Fibroblast of pulmonary artery (primary cell): ENCODE measurements at places on chromosomes 12 and 14.
A peak's percentile ranks its signal among the peaks of the same experiment; 100 is the strongest.

DNA sequence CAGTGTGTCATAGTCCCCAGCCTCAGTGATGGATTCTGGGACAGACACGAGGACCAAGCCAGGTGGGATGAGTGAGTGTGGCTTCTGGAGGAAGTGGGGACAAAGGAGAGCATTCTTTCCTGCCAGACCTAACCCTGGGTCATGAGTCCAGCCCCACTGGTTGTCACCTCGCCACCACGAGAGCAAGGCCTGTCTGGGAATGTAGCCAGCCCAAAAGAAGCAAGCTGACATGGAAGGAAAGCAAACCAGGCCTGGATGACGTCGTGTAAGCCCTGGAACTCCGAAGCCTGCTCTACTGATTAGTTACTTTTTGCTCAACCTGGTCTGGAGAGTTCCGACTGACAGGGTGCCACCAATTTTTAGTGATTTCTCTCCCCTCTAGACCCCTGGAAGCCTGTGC lies 105.9 kb downstream of the SINHCAF start:
- DNase-seq: no peak

DNA sequence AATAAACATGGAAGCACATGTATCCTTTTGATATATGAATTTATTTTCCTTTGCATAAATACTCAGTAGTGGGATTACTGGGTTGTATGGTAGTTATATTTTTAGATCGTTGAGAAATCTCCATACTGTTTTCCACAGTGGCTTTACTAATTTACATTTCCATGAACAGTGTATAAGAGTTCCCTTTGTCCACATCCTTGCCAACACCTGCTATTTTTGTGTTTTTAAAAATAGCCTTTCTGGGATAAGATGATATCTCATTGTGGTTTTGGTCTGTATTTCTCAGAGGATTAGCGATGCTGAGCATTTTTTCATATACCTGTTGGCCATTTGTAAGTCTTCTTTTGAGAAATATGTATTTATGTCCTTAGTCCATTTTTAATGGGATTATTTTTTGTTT lies 329.2 kb upstream of the KITLG start:
- no peak for DNase-seq

- DNase-seq: no peak
Measured at GRCh38 chr14:54322701-54323337, 74.0 kb upstream of the CDKN3 start.

DNA sequence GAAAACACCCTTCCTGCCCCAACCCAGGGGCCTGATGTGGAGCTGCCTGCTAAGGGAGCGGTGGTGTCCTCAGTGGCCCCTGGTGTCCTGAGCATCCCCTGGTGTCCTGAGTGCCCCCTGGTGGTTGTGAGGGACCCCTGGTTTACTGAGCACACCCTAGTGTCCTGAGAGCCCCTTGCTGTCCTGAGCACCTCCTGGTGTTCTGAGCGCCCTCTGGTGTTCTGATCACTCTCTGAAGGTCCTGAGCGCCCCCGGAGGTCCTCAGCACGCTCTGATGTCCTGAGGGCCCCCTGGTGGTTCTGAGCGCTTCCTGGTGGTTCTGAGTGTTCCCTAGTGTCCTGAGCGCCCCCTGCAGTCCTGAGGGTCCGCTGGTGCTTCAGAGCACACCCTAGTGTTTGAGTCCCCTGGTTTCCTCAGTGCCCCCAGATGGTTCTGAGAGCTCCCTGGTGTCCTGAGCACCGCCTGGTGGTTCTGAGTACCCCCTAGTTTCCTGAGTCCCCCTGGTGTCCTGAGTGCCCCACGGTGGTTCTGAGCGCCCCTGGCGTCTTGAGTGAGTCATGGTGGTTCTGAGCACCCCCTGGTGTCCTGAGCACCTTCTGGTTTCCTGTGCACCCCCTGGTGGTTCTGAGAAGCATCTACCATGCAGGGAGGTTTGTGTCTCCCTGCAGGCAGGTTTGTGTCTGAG lies 1004.2 kb downstream of the TMEM121 start:
- no peak for DNase-seq

- DNase-seq: no peak
Measured at GRCh38 chr12:51915951-51916350, 8.6 kb downstream of the ACVRL1 start.

- no peak for DNase-seq
Measured at GRCh38 chr12:42758806-42759205, 169.3 kb upstream of the PRICKLE1 start.

DNA sequence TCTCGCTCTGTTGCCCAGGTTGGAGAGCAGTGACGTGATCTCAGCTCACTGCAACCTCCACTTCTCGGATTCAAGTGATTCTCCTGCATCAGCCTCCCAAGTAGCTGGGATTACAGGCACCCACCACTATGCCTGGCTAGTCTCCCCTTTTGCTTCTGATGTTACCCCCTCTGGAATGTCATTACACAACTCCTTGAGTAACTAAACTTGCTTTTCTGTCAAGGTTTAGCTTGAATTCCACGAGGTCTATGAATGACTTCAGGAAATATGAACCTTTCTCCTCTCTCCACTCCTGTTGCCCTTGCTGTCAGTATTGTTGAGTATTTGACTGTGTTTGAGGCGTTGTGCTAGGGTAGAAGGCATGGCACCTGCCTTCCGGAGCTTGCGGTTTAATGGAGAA lies 16.8 kb upstream of the RTRAF start:
- no peak for DNase-seq

- no peak for DNase-seq
Measured at GRCh38 chr14:44317441-44317746, 189.7 kb downstream of the FSCB start.

- peak; percentile 42 for DNase-seq
Measured at GRCh38 chr14:54877015-54877702, 25.5 kb downstream of the GCH1 start.

GRCh38 chr14:103692159-103692558 lies 23.1 kb downstream of the XRCC3 start:
- DNase-seq: no peak

GRCh38 chr14:30872602-30873001 lies 1.8 kb upstream of the COCH start:
- DNase-seq: no peak

- DNase-seq: no peak
Measured at GRCh38 chr14:62824086-62824485, 221.2 kb downstream of the KCNH5 start.

DNA sequence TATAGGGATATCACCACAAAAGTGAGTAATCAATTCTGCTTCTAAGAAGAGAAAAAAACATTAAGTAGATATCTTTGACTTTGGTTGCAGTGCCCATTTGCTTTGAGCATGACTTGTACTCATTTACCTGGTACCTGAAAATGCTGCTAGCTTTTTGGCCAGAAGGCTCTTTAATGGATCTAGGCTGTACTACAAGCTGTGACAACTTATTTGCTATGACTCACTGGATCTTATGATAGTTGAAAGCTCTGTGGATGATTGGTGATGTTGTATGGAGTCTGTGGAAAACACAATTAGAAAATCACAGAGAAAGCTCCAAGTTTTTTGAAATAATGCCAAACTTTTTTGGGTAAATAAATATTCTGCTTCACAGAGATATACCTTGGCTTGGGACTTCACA lies 960.9 kb upstream of the FBXO33 start:
- DNase-seq: no peak

DNA sequence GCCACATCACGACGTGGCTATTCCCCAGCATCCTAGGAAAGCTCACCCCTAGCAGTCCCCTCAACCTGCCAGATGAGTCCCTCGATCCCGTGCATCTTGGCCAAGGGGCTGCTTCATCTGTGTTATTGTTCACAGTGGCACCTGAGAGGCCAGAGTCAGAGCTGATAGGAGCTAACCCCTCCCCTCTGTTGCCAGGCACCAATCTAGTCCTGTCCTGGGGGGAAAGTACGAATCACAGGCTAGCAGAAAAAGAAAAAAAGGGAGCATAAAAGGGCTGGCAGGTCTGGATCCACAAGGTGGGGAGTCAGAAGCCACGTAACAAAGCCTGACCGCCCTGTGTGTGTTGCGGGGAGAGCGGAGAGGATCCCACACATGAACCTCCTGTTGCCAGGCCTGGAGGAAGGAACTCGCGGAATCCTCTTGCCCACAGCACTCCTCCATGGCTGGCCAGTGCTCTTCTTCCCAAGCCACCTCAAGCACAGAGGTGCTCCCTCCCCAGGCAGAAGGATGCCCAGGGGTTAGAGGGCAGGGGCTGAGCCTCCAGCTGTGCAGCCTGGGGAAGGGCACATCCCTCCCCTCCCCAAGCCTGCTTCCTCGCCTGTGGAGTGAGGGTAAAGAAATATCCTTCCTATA lies 91.8 kb downstream of the ITPK1 start:
- DNase-seq: no peak

DNA sequence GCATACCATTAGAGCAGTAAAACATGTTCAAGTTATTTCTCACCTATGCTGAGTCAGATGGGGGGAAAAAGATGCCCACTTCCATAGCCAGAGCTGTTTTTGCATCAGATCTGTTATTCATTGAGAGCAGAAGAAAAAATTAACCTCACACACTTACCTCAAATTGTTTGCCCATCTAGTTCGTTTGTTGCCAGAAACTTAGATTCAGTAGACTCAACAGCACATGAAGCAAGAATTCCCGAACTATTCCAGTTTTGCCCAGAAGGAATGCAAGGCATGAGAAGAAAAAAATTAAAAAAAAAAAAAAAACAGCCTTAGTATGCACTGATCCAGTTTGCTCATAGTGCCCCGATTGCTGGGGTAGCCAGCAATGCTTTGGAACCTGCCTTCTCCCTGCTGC lies 12.4 kb upstream of the DPF3 start:
- DNase-seq: peak; percentile 62

DNA sequence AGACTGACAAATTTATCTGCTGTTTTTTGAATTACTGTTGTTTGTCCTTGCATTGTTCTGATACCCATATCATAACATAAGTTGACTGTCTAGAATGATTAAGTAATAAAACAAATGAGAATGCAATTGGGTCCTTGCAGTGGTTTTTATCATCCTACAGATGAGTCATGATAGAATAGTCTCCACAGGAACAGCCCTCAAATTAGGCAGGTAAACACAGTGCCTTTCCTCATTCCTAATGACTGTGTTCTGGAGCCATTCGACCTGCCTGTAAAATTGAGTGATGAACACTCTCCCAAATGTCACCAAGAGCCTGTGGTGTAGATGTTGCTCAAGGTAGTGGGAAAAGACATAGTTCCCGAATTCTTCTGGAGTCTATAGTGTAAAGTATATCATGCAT lies 12.3 kb downstream of the NKX2-8 start:
- no peak for DNase-seq

DNA sequence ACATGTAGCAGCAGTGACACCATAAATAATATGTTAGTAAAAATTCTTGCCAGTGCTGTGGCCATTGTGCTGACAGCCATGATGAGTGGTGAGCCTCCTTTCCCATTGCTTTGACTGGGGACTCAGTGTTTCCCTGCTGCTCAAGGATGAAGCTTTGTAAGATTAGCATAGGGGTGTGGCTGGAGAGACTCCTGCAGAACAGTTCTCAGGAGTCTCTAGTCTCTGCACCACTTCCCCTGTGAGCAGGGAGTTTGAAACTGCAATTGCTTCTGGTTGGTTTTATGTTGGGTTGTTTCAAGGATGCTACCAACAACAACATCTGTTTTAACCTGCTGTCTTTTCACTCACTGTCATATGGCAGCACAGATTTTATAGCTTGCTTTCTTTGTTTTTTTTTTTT lies 41.4 kb downstream of the ZC3H14 start:
- no peak for DNase-seq

GRCh38 chr12:50400638-50401499 lies at the start of gene LARP4:
TSS of gene LARP4 (plus strand) at chr12:50400885. CDS start at chr12:50401011, 126 bp downstream.
- DNase-seq: peak; percentile 94

GRCh38 chr12:49794021-49794420 lies 34.2 kb downstream of the NCKAP5L start:
- DNase-seq: no peak

GRCh38 chr14:75297411-75298040 lies 18.9 kb downstream of the FOS start:
- no peak for DNase-seq

GRCh38 chr12:99453836-99454538 lies 193.6 kb upstream of the GARIN6 start:
- no peak for DNase-seq

DNA sequence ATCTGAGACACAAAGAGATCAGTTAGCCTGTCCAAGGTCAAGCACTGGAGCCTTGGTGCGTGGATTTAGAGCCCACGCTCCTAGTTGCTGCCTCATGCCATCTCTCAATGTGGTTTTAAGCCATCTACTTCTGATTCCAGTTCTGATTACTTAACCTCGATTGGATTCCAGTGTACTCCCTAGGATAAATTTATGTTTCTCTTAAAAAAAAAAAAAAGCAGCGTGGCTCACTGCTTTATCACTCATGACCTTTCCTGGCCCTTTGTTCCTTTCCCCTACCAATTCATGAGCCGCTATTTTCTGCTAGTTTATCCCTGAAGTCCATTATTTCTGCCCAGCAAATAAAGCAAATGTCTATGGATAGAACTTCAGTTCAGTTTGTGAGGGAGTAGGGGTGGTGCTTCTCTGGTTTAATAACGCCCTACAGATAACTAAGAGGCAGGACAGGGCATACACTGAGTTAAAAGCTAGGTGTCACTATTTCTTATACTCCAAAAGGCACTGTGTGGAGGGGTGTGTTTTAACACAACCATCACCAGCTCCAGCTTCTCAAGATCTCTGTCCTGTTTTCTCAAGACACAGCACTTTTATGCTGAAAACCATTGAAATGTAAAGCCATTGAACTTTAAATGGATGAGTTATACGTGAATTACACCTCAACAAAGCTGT lies 9.8 kb upstream of the PARP11 start:
- peak; percentile 36 for DNase-seq

DNA sequence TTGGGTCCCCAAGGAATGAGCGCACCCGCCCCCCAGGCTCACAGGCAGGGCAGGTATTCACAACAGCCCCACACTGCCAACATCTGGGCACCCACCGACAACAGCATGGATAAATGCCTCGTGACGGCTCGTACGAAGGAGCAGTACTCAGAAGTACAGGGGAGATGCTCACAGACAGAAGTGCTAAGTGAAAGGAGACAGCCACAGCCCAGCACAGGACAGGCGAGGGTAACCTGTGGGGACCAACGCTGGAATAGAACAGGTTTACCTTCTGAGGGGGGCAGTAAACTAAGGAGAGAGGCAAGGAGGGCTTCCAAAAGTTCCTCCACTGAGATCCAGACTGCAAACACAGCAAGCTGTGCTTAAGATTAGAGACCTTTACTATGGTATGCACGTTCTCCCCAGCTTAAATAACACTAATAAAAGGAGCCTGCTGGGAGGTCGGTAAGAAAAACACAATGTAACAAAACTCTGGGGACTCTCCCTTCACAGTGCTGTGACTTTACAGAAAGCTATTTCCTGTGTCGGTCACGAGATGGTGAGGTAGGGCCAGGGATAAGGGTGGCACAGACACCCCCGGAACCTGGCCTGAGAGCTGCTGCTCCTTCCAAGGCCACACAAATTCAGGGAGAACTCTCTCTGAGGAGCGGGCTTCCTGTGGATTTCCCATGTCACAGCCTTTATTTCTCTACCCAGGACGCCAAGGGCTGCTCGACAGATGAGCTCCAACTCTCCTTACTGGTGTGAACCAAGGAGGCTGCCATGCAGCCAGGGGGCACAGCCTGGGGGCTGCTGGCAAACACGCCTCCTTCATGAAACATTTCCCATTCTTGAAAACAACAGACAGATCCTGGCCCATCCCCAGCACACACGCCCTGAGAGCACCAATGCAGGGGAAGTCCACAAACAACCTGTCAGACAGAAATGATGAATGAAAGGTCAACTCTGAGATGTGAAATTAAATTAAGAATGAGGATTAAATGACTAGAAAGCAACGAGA lies 26.3 kb downstream of the SLC15A4 start:
- DNase-seq: peak; percentile 86

GRCh38 chr12:67543021-67543770 lies 105.3 kb upstream of the DYRK2 start:
- no peak for DNase-seq

GRCh38 chr14:20935303-20935984 lies 19.8 kb upstream of the RNASE2 start:
- DNase-seq: no peak
